HT1080 (cell line): ENCODE measurements at places on chromosomes 1 and 21.

DNA sequence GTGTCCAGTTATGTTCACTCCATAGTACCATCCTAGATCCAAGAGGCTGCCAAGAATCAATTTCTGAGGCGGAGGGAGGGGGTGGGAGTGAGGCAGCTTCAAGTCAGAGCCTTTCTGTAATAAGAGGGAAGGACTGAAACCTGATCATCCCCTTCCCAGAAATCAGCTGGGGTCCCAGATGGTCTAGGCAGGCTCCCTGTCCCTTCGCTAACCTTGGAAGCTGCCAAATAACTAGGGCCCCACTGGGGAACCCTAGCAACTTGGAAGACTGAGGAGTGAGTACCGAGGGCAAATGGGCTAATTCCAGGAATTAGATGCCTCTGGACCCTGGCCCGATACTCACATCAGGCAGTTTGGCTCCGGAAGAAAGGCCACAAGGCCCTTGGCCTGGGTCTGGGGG lies 113.3 kb downstream of the NAV1 start:
- DNase-seq: no peak

GRCh38 chr1:19596065-19596713 lies 47.9 kb upstream of the NBL1 start:
- no peak for DNase-seq

GRCh38 chr1:11539850-11540772 lies 61.2 kb downstream of the DISP3 start:
- no peak for DNase-seq

DNA sequence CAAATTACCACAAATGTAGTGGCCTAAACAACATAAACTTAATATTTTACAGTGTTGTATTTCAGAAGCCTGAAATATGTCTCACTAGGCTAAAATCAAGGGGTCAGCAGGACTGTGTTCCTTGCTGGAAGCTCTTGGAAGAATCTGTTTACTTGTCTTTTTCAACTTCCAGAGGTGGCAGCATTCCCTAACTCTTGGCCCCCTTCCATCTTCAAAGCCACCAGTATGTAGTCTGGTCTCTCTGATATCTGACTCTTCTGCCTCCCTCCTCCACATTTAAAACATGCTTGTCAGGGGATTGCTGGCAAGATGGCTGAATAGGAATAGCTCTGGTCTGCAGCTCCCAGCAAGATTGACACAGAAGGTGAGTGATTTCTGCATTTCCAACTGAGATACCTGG lies 567.5 kb downstream of the PLA2G4A start:
- peak; percentile 22 for DNase-seq

GRCh38 chr1:39159224-39160036 lies 45.1 kb upstream of the MACF1 start:
- DNase-seq: peak; percentile 76

GRCh38 chr1:187617776-187618175 lies 789.0 kb downstream of the PLA2G4A start:
- DNase-seq: no peak

DNA sequence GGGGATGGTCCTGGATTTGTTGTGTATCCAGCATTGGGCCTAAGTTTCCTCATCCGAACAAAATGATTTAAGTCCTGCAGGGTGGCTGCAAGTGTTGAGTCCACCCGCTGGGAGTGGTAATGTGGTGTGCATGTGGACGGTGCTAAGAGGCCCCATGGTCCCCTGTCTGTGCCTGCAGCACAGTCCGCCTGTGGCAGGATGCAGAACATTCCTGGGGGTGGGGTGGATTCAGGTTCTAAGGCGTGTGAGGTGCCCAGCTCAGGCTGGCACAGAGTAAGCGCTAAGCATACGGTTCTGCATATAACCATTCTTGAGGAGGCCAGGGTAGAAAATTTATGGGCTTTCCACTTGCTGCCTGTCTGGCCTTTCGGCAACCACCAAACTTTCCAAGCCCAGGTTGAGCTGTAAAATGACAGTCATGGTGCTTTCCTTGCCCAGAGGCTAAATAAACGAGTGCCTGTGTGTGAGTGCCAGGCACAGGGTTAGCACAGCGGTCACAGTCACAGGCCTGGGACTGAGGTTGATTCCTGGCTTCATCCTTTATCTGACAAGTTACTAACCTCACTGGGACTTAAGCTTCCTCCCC lies 30.7 kb downstream of the SLC2A1 start:
- DNase-seq: no peak

DNA sequence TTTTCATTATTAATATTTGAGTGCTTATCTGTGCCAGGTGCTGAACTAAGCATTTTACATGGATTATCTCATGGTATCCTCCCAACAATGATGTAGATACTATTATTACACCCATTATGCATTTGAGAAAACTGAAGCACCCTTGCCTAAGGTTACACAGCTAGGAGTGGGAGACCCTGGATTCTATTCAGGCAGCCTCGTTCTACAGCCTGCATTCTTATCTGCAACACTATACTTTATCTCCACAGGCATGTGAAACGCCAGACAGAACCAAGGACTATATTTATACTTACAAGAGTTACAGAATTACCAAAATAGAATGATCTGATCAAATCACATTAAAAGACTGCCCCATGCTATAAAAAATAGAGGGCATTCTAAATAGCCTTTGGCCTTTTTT lies 22.4 kb downstream of the LPAR3 start:
- DNase-seq: no peak

DNA sequence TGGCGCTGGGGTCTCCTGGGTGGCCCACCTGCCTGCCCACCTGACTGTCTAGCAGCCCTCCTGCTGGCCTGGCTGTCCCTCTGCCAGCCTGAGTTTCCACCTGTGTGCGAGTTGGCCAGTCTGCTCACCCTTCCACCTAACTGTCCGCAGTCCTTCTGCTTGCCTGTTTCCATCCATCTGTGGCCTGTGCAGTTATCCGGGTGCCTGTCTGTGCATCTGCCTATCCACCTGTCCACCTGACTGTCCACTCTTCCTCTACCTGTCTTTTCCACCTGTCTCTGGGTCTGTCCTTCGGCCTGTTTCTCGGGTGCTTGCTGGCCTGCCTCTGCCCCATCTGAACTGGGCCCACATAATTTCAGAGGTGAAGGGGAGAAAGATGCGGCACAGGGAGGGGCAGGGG lies 1.9 kb downstream of the KCNQ4 start:
- DNase-seq: no peak

DNA sequence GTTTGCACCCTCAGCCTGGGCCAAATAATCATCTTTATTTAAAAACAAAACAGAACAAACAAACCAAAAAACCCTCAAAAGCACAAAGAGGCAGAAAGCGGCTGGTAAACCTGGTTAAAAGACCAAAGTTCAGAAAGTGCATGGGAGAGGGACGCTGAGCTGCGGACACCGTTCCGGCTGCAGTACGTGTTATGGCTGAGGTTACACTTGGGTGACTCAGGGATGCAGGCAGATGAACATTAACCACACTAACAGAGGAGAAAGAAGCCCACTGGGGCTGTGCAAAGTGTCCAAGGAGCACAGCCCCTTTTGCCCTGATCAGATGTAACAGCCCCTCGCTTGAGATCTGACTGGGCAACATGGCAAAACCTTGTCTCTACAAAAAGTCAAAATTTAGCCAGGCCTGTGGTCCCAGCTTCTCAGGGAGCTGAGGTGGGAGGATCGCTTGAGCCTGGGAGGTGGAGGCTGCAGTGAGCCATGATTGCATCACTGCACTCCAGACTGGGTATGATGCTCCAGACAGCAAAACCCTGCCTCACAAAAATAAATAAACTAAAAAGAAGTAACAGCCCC lies 28.3 kb downstream of the GPR157 start:
- DNase-seq: peak; percentile 24

DNA sequence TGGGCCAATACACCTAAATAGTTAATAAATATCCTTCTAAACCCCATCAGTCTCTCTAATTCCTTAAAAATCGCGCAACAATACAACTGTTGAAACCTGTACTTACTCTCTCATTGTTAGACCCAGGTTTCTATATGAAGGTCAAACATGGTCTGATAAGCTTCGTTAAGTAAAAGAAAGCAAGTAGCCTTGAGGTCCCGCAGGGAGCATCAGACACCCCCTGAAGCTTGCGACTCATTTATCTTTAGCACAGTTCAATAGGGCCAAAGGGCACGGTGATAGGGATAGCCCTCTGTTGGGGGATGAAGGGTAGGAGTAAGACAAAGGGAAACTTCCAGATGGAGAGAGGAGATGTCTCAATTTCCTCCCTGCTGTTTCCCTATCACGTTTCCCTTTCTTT lies 27.3 kb upstream of the THEM4 start:
- no peak for DNase-seq

DNA sequence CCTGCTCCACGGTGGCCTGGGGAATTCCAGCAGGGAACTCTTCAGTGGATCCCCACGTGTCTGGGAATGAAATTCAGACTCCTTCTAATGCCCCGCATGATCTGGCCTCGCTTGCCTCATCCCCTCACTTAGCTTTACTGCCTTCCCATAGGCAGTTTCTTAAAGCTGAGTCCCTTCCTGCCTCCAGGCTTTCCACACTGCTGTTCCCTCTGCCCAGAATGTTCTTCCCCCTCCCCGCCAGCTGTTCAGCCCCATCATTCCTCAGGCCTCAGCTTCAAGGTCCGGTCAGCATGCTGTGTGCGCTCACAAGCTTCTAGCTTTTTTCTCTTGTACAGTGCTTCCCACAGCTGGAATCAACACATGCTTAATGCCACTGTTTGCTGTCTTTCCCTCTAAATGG lies 54.9 kb upstream of the WASF2 start:
- no peak for DNase-seq

- DNase-seq: peak; percentile 86
Measured at GRCh38 chr1:92184632-92185031, 33.1 kb upstream of the C1orf146 start.

GRCh38 chr1:220409771-220410595 lies 118.0 kb upstream of the MARK1 start:
- DNase-seq: no peak

GRCh38 chr1:53484705-53485477 lies 25.7 kb downstream of the DMRTB1 start:
- no peak for DNase-seq

DNA sequence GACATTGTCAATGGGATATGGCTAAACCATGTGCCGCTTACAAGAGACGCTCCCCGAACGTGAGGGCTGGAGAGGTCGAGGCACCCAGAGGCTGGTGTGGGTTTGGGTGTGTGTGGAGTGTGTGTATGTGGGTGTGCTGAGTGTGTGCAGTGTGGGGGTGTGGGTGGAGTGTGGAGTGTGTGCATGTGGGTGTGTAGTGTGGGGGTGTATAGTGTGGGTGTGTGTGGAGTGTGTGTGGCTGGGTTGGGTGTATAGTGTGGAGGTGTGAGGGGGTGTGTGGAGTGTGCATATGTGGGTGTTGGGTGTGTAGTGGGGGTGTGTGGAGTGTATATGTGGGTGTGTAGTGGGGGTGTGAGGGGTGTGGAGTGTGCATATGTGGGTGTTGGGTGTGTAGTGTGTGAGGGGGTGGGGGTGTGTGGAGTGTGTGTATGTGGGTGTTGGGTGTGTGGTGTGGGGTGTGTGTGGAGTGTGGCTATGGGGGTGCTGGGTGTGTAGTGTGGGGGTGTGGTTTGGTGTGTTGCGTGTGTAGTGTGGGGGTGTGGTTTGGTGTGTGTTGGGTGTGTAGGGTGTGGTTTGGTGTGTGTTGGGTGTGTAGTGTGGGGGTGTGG lies 42.2 kb downstream of the SLC19A1 start:
- no peak for DNase-seq

DNA sequence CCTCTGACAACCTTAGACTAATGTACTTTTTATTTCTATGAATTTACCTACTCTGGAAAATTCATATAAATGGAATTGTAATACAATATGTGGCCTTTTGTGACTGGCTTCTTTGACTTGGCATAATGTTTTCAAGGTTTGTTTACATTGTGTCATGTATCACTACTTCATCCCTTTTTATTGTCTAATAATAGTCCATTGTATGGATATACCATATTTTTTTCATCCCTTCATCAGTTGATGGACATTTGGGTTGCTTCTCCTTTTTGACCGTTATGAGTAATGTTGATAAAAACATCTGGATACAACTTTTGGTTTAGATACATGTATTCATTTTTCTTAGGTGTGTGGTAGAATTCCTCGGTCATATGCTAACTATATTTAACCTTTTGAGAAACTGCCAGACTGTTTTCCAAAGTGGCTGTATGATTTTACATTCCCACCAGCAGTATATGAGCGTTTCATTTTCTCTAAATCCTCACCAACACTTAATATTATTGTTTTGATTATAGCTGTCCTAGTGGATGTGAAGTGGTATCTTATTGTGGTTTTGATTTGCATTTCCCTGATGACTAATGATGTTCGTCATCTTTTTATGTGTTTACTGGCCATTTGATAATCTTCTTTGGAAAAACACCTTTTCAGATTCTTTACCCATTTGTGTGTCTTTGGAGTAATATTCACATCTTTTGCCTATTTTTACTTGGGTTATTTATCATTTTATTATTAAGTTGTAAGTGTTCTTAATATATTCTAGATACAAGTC lies 3.5 kb downstream of the RO60 start:
- DNase-seq: peak; percentile 42

GRCh38 chr1:160371756-160372155 lies 4.9 kb downstream of the NHLH1 start:
- DNase-seq: no peak

GRCh38 chr1:218983848-218984247 lies 189.8 kb upstream of the LYPLAL1 start:
- DNase-seq: no peak

DNA sequence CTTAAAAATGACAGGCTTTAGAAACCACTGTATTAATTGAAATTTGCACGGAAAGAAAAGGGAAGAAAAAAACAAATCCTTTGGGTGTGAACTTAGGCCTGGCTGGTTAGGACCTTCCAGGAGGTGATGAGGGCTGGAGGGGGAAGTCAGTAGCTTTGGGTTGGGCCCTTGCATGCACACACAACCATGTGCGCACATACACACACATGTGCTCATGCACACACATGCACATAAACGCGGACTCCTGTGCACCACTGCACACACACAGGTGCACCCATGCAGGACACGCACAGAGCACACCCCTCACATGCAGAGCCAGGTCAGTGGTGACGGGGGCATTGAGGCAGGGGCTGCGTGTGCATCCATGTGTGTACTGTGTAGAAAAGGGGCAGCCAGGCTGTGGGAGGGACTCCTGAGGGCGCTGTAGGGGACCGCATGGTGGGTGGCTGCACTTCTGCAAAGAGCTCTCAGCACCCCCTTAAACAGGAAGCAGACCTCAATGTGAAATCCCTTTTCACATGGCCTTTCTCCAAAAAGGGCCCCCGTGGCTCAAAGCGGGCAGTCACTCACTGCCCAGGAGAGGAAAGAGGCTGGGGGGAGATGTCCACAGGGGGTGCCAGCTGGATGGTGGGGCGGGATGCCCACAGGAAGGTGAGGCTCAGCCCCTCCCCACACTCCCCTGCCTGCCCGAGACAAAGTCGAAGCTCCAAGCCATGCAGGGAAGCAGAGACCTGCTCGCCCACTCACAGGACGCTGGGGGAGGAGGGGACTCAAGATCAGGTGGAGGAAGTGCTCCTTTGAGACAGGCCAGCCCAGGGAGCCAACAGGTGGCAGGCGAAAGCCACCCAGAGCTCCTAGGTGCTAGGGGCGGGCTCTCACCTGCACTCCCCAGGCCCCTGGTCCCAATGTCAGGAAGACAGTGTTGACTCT lies 95.2 kb downstream of the ITPKB start:
- DNase-seq: no peak

DNA sequence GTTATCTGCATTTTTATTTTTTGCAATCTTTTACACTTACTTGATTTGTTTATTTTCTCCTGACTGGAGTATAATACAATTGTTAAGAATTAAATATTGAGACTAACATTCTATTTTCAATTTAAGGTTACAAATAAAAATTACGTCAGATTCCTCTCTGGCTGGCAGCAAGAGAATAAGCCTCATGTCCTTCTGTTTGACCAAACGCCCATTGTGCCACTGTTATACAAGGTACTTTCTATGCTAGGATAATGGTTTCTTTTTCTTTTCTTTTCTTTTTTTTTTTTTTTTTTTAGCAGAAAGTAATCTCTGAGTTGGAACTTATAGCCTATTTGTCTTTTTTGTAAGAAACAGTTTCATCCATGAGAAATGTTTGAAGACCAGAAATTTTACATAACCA lies 20.0 kb downstream of the DNAJC16 start:
- DNase-seq: no peak
